ENCODE measurements at places on chromosomes 16 and 17.

GRCh38 chr16:28098171-28098958 lies 34.9 kb upstream of the GSG1L start:
- DNase-seq = no peak

DNA sequence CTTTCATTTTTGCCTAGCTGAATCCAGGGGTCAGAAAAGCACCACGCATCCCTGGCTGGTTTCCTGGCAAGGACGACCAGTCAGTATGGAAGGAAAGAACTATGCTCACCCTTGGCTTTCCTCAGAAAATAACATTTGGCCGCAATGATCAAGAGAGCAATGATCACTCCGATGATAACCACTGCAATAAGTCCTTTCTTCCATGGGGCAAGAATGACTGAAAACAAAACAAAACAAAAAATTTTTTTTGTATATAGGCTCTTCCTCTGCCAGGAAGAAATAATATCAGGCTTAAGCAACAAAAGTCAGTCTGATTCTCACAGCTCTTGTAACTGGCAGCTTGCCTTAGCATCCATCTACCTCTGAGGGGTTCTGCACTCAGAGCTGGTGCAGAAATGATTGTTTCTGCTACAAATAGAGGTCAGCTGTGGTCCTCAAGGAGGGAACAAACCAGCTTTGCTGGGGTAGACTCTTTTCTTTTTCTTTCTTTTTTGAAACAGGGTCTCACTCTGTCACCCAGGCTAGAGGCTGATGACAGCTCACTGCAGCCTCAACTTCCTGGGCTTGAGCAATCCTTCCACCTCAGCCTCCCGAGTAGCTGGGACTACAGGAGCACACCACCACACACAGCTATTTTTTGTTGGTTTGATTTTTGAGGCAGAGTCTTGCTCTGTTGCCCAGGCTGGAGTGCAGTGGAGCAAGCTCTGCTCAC lies 35.7 kb downstream of the PECAM1 start:
- peak; percentile 71 for DNase-seq

DNA sequence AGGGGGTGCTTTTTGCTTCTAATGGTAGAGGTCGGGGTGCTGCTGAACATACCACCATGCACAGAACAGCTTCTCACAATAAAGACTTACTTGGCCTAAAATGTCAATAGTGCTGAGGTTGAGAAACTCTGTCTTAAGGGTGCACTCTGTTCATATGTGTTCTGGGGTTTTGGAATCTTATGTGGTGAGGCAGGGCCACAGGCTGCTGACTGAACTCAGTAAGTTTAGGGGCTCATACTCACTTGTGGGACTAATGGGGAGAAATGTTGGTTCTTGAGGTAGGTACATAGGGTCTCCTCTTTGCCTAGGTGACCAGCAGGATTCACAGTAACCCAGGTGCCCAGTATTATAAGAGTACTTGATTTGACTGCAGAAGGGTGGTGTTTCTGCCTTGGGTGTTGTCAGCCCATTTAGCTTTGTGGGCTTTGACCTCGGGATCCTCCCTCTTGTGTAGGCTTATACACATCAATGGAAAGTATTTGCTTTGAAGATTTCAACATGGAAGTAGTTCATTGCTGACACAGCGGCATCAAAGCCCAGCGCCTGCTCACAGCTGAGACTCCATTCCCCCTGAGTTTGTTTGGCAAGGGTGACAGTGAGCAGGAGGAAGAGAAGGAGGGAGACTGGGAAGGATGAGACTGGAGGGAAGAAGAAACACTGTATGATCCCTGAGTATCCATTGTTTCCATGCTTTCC lies 17.2 kb downstream of the SLC7A6 start:
- no peak for DNase-seq

DNA sequence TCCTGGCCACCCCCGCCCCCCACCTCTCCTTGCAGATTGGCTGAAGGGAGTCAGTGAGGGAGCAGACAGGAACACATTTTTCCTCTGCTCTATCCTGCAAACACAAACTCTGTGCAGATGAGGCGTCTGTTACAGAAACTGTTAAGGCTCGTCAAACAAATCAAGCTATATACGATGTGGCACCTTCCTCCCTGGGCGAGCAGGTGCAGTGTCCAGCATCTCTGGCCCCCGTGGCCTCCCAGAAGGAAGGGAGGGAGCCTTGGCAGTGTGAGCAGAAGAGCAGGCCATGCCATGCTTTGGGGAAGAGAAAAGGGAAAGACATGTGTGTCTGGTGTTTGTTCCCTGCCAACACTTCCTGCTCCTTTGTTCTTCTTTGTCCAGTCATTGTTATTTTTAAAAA lies 267.8 kb downstream of the UTP18 start:
- DNase-seq = no peak

DNA sequence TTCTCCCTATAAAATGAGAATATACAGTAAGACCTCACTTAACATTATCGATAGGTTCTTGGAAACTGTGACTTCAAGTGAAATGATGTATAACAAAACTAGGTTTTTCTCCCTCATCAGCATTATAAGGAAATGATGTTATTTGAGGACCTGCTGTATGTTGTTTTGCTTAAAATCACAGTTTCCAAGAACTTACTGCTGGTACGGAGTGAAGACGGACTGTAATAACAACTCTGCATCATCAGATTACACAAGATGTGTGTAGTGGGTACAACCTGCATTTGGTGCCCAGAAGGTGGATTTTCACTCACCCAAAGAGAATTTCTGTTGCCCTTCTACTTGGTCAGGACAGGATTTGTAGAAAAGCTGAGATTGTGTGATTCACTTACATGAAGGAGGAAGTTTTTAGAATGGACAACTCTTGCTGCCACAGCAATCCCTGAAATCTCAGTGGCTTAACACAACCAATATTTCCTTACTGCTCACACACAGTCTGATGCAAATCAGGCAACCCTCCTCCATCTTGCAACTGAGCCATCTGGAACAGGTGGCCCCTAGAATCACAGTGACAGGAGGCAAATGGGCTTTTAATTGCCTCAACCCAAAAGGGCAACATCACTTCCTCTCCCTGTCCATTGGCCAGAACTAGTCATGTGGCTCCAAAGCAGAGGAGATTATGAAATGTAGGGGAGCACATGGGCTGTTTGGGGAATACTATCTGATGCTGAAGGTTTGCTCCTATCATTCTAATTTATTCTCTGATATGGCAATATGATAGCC lies 67.6 kb upstream of the CACNG5 start:
- no peak for DNase-seq

DNA sequence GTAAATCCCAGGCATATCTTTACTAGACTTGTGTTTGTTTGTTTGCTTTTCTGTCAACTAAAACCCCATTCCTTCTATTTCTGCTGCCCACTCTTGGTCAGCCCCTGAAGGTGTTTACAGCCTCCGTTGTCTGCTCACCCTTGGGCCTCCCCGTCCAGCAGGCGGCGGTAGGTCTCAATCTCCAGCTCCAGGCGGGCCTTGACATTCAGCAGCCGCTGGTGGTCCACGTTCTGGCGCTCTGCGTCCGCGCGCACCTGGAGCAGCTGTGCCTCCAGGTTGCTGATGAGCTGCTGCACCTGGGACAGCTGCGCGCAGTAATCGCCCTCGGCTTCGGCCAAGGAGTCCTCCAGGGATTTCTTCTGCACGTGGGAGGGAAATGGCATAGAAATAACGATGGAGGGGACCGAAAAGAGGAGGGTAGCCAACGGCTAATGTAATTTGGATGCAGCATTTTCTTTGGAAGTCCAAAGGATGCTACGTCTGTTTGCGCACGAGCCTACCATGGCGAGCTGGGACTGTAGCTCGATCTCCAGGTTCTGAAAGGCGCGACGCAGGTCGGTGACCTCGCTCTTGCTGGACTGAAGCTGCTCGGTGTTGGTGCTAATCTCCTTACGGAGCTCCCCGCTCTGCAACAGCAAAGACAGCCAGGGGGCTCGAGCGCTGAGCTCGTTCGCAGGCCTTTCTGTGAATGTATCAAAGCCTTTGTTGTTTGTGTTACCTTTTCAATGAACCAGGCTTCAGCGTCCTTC lies 3.9 kb downstream of the KRT12 start:
- peak; percentile 27 for DNase-seq

- no peak for DNase-seq
Observed at GRCh38 chr17:27666831-27667560, 36.0 kb downstream of the LGALS9 start.

DNA sequence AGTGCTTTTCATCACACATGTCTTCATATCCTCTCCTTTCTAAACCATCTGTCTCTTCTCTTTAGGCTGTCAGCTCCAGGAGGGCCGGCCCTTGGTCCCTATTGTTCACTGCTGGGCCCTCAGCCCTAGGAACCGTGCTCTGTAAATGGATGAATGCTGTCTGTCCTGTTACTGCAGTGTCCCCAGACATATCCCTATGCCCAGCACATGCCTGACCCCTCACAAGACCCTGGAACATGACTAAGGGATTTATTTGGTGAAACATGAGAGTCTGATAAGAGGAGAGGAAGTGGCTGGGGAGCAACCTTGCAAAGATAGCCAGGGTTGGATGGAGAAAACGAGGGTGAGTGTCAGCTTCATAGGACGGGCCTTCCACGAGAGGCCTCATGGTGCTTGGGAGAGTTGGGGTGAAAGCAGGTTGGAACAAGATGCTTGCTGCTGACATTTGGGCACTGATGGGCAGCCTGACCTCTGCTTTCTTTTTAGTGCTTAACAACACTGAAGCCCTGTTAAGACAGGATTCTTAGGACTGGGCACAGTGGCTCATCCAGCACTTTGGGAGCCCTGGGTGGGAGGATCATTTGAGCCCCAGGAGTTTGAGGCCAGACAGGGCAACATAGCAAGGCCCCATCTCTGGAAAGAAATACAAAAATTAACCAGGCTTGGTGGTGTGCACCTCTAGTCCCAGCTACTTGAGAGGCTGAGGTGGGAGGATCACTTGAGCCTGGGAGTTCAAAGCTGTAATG lies 39.0 kb downstream of the ABCC1 start:
- no peak for DNase-seq

GRCh38 chr17:76237859-76238313 lies 2.4 kb downstream of the RNF157 start:
- DNase-seq = no peak

DNA sequence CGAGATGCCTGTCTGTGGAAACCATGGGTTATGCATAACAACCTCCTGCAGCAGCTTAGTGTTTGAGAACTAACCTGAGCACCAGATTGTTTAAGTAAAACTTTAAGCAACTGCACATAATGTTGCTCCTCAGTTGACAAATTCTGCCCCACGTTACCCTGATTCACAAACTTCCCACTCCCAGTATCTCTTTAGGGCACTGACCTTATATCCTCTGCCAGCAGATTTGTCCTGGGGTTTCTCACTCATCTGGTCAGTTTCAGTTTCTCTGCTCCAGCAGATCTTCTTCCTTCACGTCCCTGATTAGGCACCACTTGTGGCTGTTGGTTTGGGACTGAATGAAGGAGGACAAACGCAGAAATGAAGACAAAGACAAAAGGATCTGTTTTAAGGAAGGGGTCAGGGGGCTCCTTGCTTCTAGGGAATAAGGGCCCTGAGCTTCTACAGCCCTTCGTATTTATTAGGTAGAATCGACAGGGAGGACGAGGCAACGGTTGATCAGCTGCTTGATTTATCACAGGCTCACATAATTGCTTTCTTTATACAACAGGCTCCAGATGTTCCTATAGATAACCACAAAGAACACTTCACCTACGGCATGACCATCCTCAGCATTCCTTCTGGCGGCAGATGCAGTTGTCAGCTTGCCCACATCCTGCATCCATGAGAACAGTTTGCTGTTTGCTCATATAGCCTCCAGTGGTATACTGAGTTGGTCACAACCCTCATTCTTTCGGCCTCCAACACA lies 13.5 kb upstream of the ZNF689 start:
- no peak for DNase-seq

- no peak for DNase-seq
Observed at GRCh38 chr17:17716837-17717523, 35.7 kb downstream of the RAI1 start.

DNA sequence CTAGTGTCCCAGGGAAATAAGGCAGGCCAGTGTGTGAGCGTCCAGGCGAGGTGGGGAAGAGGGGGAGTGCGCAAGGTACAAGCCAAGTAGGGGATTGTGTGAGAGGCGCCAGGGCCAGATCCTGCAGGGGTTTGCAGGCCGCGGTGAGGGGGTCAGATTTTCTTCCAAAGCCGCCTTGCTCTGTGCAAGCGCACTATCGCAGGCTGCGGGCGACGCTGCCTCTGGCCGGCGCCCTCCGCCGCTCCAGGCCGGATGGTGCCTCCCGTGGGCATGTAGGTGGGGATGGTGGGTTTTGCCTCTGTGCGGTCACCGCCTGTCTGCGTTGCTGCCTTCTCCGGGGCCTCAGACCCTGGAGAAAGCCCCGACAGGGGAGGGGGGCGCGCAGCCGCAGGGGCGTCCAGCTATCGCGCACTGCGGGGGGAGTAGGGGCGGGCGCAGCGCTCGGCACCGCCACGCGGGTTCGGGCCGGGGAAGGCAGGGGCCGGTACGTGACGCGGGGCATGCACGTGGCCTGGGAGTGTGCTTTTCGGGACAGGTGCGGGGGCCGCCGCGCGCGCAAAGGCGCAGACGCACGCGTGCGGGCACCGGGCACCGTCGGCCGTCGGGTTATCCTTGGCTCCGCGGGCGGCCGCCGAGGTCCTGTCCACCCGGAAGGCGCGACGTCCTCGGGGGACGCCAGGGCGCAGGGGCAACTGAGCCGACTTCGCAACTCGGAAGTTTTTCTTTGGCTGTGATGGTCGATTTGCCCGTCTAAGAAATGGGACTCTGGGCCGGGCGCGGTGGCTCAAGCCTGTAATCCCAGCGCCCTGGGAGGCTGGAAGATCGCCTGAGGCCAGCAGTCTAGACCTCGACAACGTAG lies 1.1 kb upstream of the HAPSTR1 start:
- DNase-seq = no peak

DNA sequence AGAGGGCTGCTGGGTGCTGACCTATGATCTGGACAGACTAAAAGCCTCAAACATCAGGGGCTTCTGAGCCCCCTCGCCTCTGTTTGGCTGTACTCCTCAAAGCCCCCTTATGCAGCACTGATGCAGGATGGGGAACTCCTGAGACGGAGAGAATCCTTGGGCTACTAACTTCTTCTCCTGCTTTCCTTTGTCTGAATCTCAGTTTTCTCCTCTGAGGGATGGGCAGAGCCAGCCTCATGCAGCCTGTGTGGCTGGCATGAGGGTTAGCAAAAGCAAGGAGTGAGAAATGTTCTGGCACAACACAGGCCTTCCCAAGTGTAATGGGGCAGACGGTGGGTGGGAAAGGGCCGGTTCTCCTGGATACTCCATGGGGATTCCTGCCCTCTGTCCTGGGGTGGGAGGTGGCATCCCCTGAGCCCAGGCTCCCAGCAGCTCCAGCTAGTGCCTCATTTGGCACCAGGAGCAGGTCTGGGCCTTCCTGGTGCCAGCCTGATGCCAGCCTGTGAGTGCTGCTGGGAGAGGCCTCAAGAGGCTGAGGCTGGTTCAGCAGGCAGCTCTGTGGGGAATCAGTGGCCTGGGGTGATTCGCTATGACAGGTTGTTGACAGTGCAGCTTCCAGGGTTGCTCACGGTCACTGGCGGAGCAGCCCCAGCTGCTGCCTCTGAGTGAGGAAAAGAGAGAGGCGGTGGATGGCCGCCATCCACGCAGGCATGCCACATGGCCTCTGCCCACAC lies 4.0 kb upstream of the BRD7 start:
- DNase-seq = no peak

DNA sequence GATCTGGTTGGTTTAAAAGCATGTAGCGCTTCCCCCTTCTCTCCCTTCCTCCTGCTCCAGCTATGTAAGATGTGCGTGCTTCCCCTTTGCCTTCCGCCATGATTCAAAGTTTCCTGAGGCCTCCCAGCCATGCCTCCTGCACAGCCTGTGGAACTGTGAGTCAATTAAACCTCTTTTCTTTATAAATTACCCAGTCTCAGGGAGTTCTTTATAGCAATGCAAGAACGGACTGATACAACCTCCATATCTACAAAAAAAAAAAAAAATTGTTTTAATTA lies 16.6 kb upstream of the PDXDC1 start:
- DNase-seq = no peak

GRCh38 chr17:27259356-27259755 lies 34.6 kb upstream of the WSB1 start:
- no peak for DNase-seq

Data from choroid plexus epithelial cell (primary cell).